ENCODE measurements at places on chromosomes 6 and 20.

GRCh38 chr6:131216246-131216645, 81.0 kb downstream of the AKAP7 start:
- H3K27ac ChIP-seq, result no peak overlapping the region
- no peak for DNase-seq
- no peak overlapping the region for H3K4me3 ChIP-seq
- H3K4me1 ChIP-seq, result peaks cover 5% of the 10 kb centered on the region
- no peaks in the 10 kb centered on the region for H3K27me3 ChIP-seq
- peaks cover 3% of the 10 kb centered on the region for H3K36me3 ChIP-seq

- DNase-seq, result no peak
- H3K27ac ChIP-seq, result no peak overlapping the region
- no peak overlapping the region for H3K4me3 ChIP-seq
- H3K27me3 ChIP-seq, result peaks cover 2% of the 10 kb centered on the region
- no peaks in the 10 kb centered on the region for H3K4me1 ChIP-seq
These were observed 32.9 kb upstream of the SLC22A3 start for GRCh38 chr6:160315310-160315709.

DNA sequence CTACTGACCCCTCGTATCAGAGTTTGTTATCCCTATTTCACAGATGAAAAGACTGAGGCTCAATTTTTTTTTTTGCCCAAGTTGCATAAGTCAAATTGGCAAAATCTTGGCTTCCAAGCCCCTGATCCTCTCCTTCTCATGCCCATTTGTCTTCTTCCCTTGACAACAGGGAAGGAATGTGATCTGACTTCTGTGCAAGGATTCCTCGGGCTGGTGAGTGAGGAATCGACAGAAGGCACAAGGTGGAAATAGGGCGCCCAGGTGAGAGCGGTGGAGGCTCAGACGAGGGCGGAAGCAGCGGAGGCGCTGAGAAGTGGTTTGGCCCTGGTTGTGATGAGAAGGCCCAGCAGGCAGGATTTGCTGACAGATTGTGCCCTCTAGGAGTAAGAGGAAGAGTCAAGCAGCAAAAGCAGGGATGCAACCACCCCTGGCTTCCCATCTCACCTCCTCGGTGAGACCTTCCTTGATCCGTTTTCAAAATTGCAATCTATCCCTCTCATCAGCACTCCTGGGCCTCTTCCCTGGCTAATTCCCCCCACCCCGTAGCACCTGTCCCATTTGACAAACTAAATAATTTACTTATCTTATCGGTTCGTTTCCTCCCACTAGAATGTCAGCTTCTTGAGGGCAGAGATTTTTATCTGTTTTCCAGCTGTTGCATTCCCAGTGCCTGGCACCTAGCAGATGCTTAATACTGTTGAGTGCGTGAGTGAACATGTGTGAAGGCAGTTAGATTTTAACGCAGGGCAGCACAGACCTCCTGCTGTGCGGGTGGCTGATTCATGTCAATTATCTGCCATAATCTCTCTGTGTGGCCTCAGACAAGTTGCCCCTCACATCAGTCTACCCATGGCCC, 3.7 kb upstream of the SIRPA start:
- no peaks in the 10 kb centered on the region for H3K36me3 ChIP-seq
- no peak overlapping the region for H3K4me3 ChIP-seq
- no peak for DNase-seq
- H3K27me3 ChIP-seq, result peaks cover 17% of the 10 kb centered on the region
- peaks cover 7% of the 10 kb centered on the region for H3K4me1 ChIP-seq

DNA sequence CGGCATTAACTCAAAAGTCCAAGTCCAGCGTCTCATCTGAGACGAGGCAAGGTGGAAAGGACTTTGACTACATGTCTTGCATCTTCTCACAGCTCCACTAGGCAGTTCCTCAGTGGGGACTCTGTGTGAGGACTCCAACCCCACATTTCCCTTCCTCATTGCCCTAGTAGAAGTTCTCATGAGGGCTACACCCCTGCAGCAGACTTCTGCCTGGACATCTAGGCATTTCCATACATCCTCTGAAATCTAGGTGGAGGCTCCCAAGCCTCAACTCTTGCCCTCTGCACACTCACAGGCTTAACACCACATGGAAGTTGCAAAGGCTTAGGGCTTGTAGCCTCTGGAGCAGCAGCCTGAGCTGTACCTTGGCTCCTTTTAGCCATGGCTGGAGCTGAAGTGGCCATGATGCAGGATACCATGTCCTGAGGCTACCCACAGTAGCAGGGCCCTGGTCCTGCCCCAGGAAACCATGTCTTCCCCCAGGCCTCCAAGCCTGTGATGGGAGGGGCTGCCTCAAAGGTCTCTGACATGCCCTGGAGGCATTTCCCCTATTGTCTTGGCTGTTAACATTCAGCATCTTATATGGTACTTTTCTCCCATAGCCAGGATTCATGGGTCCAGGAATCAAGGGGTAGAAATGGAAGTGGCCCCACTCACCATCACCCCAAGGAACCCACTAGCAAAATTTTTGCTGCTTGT, 194.6 kb upstream of the KCNG1 start:
- peaks cover 14% of the 10 kb centered on the region for H3K27me3 ChIP-seq
- no peak overlapping the region for H3K27ac ChIP-seq
- H3K36me3 ChIP-seq, result no peaks in the 10 kb centered on the region
- no peaks in the 10 kb centered on the region for H3K4me1 ChIP-seq

DNA sequence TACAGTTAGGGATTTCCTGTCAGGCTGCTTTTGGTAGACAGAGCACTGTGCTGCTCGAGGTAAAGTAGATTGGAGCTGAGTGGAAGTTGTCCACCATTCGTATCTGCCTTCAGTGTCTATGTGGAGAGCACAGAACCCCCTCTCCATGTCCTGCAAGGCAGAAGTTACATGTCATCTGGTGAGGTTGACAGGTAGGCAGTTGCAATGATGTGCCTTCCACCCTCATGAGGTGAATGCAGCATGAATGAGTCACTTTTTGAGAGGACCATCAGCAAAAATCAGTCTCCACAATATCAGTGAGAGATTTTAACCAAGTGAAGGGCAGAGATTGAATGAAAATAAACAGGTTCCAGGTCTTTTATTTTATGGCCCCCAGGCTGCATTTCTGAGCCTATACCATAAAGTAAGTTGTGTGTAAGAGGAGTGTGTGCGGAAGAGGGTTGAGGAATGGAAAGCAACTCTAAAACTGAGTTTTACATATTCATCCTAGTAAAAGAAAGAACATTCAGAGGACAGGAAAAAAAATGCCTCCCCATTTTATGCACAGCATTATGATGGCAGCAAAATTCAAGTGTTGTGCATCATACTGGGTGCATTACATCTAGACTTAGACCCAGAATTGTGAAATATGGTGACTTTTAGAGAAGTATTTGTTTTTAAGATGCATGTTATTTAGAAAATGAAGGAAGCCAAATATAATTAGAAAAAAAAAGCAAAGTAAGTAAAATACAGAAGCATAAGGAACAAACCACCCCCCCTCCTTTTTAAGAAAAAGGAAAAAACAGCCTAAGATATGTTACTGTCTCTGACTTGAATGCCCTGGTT, 15.8 kb downstream of the TRAPPC3L start:
- H3K27ac ChIP-seq, result no peak overlapping the region
- no peak overlapping the region for H3K4me3 ChIP-seq
- no peak for DNase-seq
- peaks cover 21% of the 10 kb centered on the region for H3K27me3 ChIP-seq

GRCh38 chr6:129777371-129777770, 67.4 kb upstream of the ARHGAP18 start:
- no peak overlapping the region for H3K27ac ChIP-seq
- H3K4me1 ChIP-seq, result no peaks in the 10 kb centered on the region
- no peak overlapping the region for H3K4me3 ChIP-seq
- no peaks in the 10 kb centered on the region for H3K36me3 ChIP-seq

Measured in CD4-positive, CD25-positive, alpha-beta regulatory T cell (primary cell).